ENCODE measurements at places on chromosomes 2 and 18. TPM values are rescaled to one million over a fixed set of nuclear protein-coding genes. Genes with fewer than 3 reads are reported as not detected.

- H3K36me3 ChIP-seq: no peaks in the 10 kb centered on the region
- no peaks in the 10 kb centered on the region for H3K27me3 ChIP-seq
- peak overlapping the region; percentile 21 for H3K4me3 ChIP-seq
- peaks cover 6% of the 10 kb centered on the region for H3K4me1 ChIP-seq
These were observed 50.3 kb downstream of the NCK2 start for GRCh38 chr2:105794926-105795574.

- peaks cover 88% of the 10 kb centered on the region for H3K27me3 ChIP-seq
- H3K27ac ChIP-seq: no peak overlapping the region
- H3K4me1 ChIP-seq: no peaks in the 10 kb centered on the region
- no peak overlapping the region for H3K4me3 ChIP-seq
- no peaks in the 10 kb centered on the region for H3K36me3 ChIP-seq
These were observed 1.1 kb upstream of the TWIST2 start for GRCh38 chr2:238846628-238847418.

DNA sequence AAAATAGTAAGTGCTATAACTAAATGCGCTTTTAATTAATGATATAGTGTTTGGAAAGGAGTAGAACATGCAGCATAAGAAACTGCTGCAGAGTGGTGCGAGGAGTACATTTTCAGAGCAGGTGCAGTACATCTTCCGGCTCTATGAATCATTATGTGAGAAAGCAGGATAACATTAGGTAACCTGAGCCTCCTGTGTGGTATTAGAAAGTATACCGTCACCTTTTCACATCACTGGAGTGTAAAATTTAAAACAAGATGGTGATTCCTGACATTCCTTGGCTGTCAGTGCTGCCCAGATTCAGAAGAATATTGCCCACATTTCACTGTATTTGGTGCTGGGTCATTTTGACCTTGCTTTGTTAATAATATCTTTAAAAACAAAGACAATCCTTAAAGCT is 7.8 kb upstream of the DYNC2LI1 start:
- no peak for DNase-seq
- H3K27me3 ChIP-seq: no peaks in the 10 kb centered on the region
- H3K4me3 ChIP-seq: no peak overlapping the region
- no peaks in the 10 kb centered on the region for H3K4me1 ChIP-seq
- no peaks in the 10 kb centered on the region for H3K36me3 ChIP-seq
- H3K27ac ChIP-seq: no peak overlapping the region

DNA sequence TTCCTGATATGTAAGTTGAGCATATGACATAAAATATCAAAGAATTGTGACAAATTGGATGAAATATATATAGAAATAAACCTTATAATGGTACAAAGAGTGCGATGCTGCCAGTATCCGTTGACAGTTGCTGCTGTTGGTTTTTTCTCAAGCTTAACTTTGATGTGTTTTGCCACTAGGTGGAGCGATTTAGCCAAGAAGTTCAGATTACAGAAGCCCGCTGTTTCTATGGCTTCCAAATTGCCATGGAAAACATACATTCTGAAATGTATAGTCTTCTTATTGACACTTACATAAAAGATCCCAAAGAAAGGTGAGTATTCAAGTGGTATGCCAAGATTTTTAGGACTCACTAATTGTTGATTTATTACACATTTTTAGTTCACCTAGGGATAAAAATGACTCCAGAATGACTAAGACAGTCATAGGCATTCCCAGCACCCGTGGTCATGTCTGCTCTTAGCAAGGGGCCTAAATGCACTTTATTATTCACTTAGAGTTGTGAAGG is 2.1 kb downstream of the RRM2 start:
- H3K4me1 ChIP-seq: peaks cover 4% of the 10 kb centered on the region
- peaks cover 53% of the 10 kb centered on the region for H3K36me3 ChIP-seq
- no peaks in the 10 kb centered on the region for H3K27me3 ChIP-seq
- DNase-seq: no peak

DNA sequence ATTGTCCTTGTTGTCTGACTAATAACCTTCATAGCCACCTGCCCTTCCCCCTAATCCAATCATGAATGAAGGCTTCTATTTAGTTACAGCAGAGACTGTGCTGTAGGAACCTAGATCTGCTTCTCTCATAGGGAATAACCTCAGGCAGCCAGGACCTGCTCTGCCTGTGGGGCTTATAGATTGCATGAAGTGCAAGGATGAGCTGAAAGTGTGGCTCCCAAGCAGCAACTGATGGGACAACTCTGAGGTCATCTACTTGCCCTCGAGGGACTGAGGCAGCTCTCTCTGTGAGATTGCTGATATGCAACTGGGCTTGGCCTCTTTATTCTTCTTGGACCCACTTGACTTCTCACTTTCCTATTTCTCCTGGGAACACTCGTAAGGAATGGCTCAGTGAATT is 23.8 kb upstream of the SLC38A11 start:
- H3K27ac ChIP-seq: no peak overlapping the region
- DNase-seq: no peak
- no peaks in the 10 kb centered on the region for H3K4me1 ChIP-seq
- H3K4me3 ChIP-seq: no peak overlapping the region

DNA sequence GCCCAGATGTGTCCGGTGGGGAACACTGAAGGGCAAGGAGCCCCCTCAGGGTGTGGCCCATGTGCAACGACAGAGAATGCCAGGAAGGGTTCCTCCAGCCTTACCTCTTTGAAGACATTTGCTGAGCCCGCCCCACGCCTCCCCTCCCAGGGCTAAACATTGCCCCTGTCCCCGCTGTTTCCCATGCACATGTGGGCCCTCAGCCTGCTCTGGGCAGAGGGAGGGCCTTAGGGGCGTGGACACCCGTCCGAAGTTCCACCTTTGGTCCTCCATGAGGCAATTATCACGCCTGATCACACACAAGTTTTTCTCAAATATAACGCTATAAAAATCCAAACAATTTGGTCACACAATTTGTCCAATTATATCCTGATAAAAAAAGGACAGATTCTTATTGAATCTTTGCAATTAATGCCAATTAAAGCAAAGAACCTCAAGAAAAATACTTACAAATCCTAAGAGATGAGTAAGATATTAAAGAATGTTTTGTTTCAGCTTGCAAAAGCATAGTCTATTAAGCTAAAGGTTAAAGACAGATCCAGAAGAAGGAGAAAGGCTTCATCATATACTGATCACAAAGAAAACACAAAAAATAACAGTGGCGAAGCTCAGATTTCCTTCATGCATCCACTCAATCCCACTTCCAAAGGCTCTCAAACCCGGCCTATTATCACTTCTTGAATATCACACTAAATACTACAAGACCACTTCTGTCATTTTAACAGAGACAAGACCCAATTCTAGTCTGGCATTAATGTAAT is 55.2 kb upstream of the LDLRAD4 start:
- DNase-seq: no peak
- no peak overlapping the region for H3K27ac ChIP-seq
- no peak overlapping the region for H3K4me3 ChIP-seq
- peaks cover 7% of the 10 kb centered on the region for H3K4me1 ChIP-seq
- no peaks in the 10 kb centered on the region for H3K27me3 ChIP-seq

- no peaks in the 10 kb centered on the region for H3K27me3 ChIP-seq
- H3K4me3 ChIP-seq: no peak overlapping the region
- no peaks in the 10 kb centered on the region for H3K4me1 ChIP-seq
- no peaks in the 10 kb centered on the region for H3K36me3 ChIP-seq
These were observed 40.1 kb downstream of the EPB41L3 start for GRCh38 chr18:5503740-5504139.

GRCh38 chr2:173221132-173221695 is 133.5 kb upstream of the CDCA7 start:
- no peaks in the 10 kb centered on the region for H3K36me3 ChIP-seq
- H3K27ac ChIP-seq: no peak overlapping the region
- H3K4me3 ChIP-seq: no peak overlapping the region
- peaks cover 4% of the 10 kb centered on the region for H3K4me1 ChIP-seq
- H3K27me3 ChIP-seq: no peaks in the 10 kb centered on the region

DNA sequence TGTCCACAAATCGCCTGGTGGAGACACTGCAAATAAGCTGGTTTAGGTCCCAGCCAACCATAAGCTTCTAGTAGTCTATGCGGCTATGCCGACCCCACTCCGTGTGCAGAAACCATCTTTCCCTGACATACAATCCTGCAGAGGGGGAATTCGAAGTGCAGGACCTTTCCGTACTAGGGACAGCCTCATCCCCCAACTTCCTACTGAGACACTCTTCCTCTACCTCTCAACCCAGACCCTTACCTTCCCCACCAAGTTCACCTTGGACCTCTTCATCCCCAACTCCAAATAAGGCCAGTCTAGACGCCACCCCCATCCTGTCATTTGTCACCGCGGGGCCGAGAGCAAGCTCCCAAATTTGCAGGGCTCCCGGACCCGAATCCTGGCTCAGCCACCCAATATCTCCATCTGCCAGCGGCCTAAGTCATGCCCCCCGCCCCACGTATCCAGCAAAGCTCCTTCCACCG is 496 bp downstream of the SUCLG1 start:
- H3K4me3 ChIP-seq: peak overlapping the region; percentile 85
- peak overlapping the region; percentile 65 for H3K27ac ChIP-seq
- H3K27me3 ChIP-seq: no peaks in the 10 kb centered on the region
- H3K36me3 ChIP-seq: no peaks in the 10 kb centered on the region
- DNase-seq: no peak

GRCh38 chr2:88125344-88125923 is 2.4 kb downstream of the FABP1 start:
- H3K36me3 ChIP-seq: no peaks in the 10 kb centered on the region
- H3K4me1 ChIP-seq: no peaks in the 10 kb centered on the region
- no peak overlapping the region for H3K27ac ChIP-seq
- no peak overlapping the region for H3K4me3 ChIP-seq
- no peak for DNase-seq

DNA sequence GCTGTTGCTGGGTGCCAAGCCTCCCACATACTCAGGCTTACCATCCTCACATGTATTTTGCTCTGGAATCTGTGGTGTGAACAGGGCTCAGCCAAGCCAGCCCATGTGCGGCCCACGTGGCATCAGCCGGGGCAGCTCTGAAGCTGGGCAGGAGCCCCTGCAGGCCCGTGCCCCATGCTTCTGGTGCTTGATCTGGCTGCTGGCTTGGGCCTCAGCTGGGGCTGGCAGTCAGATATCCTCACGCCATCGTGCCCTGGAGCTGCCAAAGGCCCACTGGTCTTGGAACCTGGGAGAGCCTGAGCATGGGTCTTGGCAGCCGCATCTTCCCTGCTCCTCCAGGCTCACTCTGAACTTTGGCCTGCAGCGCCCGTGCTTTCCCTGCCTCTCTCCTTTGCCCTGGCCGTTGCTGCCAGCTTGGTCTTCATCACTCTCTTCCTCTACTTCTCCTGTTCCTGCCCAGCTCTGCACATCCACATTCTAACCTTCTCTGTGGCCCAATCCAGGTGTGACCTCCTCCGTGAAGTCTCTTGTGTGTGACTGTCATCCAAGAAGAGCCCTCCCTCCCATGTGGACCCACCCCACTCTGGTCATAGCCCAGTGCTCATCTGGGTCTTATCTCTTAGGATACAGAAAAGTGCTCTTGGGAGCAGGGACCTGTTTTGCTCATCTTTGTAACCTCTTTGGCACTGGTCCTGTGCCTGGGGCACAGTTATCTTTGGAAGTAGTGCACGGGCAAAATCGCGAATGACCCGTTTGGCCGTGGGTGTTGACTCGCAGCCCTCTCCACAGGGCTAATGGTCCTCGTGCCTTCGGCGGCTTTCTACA is 116.1 kb downstream of the RNF144A start:
- no peaks in the 10 kb centered on the region for H3K4me1 ChIP-seq
- no peak overlapping the region for H3K4me3 ChIP-seq
- no peaks in the 10 kb centered on the region for H3K27me3 ChIP-seq
- no peaks in the 10 kb centered on the region for H3K36me3 ChIP-seq
- H3K27ac ChIP-seq: no peak overlapping the region
- DNase-seq: no peak

DNA sequence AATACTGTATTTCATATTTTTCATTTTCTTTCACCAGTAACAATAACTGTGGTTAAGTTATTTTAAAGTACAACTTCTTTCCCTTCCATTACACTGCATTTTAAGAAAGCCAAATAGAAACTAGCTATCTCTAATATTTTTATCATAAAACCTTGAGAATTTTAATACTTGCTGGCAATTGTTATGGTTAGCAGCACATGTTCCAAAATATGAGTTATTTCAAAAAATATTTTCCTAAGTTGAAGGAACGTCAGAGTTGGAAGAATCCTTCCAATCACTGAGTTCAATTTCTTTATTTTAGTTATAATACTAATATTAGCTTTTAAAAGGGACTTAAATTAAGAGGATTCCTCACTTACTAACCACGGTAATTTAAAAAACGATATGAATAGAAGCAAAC is 68.4 kb downstream of the SCN9A start:
- H3K4me3 ChIP-seq: no peak overlapping the region
- H3K27ac ChIP-seq: no peak overlapping the region
- H3K36me3 ChIP-seq: no peaks in the 10 kb centered on the region
- DNase-seq: no peak
- no peaks in the 10 kb centered on the region for H3K4me1 ChIP-seq
- H3K27me3 ChIP-seq: no peaks in the 10 kb centered on the region

DNA sequence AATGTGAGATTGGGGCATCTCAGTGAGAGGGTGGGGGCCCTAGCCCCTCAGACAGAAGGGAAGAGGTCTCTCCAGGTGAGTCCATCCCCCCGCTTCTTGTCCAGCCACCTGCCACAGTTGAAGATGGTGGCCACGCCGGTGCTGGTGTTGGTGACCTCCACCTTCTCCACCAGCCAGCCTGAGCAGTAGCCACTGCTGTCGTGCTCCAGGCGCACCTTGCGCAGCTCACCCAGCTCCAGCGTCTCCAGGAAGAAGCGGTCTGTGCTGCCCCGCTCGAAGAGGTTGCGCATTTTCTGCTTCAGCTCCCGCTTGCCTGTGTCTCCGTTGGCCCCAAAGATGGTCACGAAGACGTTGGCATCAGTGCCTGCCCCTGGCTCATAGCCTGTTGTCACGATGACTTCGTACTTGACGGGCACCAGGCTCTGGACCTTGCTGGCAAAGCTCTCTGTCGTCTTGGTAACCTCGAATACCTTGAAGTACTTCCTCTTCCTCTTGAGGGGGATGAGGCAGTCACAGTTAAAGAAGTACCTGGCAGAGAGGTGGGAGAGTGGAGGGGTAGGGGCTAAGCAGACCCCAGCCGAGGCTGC is 179.5 kb downstream of the LOXHD1 start:
- no peaks in the 10 kb centered on the region for H3K36me3 ChIP-seq
- no peak overlapping the region for H3K4me3 ChIP-seq
- H3K27ac ChIP-seq: no peak overlapping the region
- peaks cover 20% of the 10 kb centered on the region for H3K27me3 ChIP-seq
- H3K4me1 ChIP-seq: no peaks in the 10 kb centered on the region

- H3K27ac ChIP-seq: no peak overlapping the region
- H3K27me3 ChIP-seq: no peaks in the 10 kb centered on the region
- H3K4me3 ChIP-seq: no peak overlapping the region
- no peaks in the 10 kb centered on the region for H3K4me1 ChIP-seq
These were observed 50.4 kb downstream of the EML6 start for GRCh38 chr2:54773838-54774237.

DNA sequence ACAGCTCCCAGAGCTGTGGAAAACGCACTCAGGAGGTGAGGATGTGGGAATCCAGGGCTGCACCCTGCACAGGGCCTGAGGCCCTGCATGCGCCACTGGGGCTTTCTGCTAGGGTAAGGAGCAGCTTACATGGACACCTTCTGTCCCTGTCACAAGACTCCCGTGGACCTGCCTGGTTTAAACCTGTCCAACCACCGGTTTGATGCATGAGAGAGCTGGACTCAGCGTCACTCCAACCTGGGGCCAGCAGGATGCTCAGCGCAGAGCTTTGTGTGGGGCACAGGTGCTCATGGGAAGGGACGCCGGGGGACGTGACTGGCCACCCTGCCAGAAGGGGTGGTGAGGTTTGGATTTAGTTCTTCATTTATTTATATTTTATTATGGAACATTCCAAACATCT is 24.2 kb downstream of the SNORC start:
- H3K4me3 ChIP-seq: no peak overlapping the region
- no peaks in the 10 kb centered on the region for H3K4me1 ChIP-seq
- no peak overlapping the region for H3K27ac ChIP-seq
- H3K36me3 ChIP-seq: no peaks in the 10 kb centered on the region

The LYG2 gene
- not detected for total RNA-seq

The GLI2 gene
- total RNA-seq: 17.0 TPM

The EMILIN1 gene
- total RNA-seq: 2.1 TPM

The CD8B2 gene
- total RNA-seq: not detected

The GREB1 gene
- 174 TPM for total RNA-seq

The REG1B gene
- not detected for total RNA-seq

Measured in endodermal cell (in vitro differentiated cells).